ENCODE measurements at places on chromosomes 2 and 18.

DNA sequence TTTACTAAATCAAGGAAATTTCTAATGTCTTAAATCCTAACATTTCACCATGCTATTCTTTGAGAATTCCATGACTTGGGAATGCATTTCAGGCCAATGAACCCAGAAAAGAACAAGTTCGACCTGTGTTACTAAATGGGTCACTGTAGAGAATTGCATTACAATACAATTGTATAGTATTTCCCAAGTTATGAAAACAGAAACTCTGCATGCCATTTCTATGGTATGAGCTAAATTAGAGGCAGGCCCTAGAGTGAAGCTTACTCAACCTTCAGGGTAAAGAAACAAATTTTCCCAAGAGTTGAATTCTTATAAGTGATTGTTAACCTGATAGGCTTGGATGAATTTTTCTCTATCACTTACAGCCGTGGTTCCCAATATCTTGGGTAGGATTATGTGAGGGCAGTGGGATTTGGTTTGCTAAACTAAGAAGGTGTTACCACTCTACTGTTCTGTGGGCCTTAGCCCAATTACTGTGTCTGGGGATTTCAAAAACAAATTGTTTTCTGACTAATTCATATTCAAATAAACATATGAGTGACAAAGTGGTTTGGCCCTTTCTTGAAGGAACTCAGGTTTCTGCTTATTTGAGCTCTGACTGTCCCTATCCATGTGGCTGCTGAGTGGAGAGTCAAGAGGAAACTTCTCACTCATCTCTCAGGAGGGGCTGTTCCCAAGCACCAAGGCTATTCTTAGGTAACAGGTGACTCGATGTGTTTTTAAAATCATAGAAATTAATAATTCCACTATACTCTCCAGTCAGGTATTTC is 11.2 kb upstream of the SERPINB7 start:
- DNase-seq: no peak

- no peak for DNase-seq
Observed at GRCh38 chr2:26504002-26504401, 26.1 kb upstream of the OTOF start.

DNA sequence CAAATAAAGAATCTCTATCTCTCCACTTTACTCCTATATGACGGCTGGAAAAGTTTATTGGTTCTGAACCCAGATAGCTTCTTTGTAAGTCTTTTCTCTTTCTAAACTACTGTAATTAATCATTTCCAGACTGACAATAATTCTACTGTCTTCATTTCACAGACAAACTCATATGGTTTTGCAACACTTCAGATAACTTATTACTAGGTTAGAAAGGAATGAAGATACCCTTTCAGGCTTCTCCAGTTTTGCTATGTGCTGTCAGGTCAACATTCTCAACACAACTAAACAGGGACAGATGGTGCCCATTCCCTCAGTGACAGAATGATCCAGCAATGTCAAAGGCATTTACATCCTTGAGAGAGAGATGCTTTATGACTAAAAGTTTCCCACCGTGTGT is 198.5 kb upstream of the ITGA4 start:
- DNase-seq: no peak

DNA sequence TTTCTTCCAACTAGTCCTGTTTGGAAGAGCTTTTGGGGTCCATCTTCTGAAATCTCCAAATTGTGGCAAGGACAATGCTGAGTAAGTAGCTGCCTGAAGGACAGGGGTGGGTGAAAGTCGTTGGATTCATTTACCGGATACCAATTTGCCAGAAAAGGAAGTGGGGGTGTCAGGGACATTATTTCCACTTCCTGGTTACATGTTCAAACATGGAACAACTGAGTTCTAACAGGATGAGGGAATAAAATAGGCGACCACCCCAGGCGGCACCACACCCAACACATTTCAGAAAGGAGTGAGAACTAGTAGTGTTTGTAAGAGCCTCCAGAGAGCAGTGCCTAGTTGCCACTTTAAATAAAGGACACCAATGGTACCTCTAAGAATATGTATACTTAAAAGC is 158.6 kb upstream of the SERTAD2 start:
- no peak for DNase-seq

DNA sequence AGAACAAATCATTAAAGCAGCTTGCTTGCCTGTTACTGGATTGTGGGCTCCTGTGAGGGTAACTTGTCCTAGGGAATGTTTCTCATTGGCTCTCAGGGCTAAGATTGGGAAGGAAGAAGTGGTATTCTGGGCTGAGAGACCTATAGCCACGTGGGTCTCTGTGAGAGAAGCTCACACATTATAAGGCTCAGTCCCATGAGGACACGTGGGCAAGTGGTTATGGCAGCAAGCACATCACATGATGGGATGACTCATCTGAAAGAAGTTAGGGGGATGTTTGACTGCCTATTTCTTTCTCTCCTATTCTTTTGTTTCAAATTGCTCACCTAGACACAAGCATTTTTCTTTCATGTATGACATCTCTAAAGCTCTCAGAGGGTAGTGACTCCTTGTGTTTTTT is 418.0 kb upstream of the ST6GAL2 start:
- DNase-seq: no peak

DNA sequence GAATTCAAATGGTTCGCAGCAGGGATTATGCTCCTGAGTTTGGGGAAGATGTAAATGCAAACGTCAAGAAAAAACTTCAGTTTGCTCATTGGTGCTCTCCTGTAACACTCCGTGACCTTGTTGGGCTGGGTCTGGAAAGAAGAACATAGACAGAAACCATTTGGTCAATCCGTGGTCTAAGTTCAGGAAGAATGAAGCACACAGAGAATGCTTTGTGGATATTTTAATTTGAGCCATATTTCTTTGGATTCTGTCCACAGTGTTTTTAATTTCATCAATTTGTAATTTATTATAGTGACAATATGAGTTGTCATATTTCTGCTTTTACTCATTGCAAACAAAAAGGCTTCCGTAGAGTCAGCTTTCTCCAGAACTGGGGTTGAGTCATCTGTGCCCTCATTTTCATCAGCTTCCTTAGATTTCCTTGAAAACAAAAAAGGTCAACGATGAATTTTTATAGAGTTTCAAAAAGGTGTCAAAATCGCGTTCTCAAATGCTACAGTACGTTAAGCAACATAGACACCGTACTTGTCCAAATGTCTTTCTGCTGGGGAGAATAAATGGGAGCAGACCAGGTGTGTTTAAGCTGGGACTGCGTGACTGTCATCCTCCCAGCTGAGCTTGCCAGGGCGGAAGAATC is 606.4 kb downstream of the RNF144A start:
- DNase-seq: no peak

DNA sequence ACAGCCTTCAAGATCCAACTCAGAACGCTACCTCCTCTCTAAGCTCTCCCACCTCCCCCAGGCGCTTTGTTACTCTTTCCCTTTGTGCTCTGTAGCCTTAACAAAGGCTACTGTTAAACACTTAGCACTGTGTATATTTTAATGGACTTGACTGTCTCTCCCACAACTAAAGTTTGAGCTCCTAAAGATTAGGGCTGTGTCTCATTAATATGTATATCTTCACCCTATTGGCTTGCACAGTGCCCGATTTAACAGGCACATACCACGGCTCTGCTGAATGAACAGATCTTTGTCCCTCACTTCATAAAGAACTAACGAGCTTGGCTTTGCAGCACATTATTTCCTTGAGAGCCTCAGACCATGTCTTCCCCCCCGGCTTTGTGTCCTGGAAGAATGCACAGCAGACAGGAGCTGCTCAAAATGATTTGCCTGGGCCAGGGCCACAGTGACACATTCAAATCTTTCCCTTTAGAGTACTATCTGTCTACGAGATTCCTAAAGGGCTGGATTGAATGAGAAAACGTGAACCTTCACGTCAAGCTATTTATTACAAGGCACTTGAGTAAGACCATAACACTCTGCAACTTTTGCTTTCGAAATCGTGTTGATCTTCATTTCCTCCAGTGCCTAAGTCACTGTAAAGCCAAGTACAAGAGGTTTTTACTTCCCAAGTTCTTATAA is 22.1 kb downstream of the ABHD3 start:
- DNase-seq: no peak

GRCh38 chr2:128558895-128559532 is 240.3 kb upstream of the HS6ST1 start:
- no peak for DNase-seq

DNA sequence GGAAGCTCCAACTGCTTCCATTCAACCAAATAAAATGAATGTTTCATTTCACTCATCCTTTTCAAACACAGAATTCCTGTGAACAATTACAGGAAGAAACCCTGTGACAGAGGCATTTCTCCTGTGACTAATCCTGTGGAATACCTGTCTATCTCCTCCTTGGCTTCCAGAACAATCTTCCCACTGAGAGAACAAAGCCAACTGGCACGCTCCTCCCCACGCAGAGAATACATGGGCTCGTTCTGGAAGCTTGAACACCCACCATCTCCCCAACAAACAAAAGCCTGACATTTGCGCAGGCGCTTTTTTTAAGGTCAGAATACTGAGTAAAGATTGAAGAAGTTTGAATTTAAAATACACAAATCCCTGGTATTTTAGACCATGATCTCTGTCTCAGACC is 104.7 kb upstream of the SLC66A3 start:
- DNase-seq: no peak

GRCh38 chr2:2024751-2025481 is 280.6 kb upstream of the PXDN start:
- no peak for DNase-seq

GRCh38 chr2:27041752-27042151 is 9.0 kb downstream of the TMEM214 start:
- no peak for DNase-seq

GRCh38 chr2:205650450-205650849 is 31.9 kb upstream of the NRP2 start:
- no peak for DNase-seq

- no peak for DNase-seq
Observed at GRCh38 chr2:147560810-147561535, 283.9 kb upstream of the ACVR2A start.

GRCh38 chr2:50594233-50594632 is 437.7 kb downstream of the NRXN1 start:
- DNase-seq: no peak

GRCh38 chr2:133972786-133973185 is 281.1 kb upstream of the MGAT5 start:
- no peak for DNase-seq

DNA sequence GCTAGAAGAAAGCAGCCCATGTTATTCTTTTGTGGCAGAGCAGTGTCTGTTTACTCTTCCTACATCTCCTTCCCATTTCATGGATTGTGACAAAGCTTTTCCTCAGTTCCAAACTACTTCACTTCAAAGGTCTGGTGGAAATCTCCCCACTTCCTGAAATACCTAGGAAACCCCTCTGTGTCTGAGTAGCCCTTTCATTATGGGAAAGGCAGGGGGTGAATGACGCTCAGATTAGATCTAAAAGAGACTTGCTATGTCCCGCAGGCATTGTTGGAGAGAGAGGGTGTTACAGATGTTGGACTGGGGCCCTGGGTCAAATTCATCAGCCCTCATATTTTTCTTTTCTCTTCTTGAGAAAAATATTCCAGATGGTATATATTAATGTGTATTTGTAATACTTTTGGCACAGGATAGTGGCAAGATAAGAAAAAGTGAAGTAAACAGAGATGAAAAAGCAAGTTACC is 675.0 kb downstream of the IRS1 start:
- no peak for DNase-seq

DNA sequence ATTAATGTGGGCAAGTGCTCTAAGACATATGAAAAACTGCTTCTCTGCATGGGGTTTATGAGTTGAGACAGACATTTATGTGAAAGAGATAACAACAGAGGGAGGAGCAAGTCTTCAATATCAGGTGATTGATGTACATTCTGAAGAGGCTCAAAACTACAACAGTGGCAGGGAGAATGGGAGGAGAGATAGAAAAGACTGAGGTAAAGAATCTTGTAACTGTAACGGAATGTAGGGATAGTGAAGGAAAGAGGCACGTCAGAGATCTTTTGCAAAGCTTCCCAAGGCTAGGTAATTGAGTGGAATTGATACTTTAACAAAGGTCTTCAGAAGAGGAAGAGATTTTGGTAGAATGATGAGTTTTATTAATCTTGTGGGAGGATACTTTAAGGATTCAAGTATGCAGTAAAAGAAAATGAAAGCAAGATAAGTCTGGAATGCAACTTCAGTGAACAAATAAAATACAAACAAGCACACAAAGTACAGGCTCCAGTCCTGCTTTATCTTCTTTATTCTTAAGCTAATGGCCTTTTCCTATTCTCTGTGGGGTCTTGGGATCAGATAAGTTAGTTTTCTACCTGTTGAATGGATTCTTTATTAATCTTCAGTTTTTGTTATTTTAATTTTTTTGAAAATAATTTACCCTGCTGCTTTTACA is 15.0 kb downstream of the SMAD4 start:
- no peak for DNase-seq

DNA sequence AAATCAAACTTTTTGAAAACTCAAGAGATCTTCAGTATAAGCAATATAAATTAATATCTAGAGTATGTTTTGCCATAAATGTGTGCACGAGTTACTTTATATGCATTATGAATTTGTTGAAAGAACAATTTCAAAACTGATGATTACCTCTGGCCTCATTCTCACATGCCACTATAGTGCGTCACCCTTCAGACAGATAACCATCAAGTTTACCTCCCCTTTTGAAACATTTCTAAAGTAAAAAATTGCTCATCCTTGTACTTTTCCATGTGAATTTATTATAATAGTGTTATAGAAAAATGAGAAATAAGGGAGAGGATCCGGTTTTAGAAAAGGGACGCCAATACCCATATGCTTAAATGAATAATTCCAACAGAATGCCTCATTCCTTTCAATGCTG is 38.3 kb downstream of the ZEB2 start:
- DNase-seq: no peak

GRCh38 chr2:152626911-152627339 is 90.3 kb downstream of the PRPF40A start:
- no peak for DNase-seq

DNA sequence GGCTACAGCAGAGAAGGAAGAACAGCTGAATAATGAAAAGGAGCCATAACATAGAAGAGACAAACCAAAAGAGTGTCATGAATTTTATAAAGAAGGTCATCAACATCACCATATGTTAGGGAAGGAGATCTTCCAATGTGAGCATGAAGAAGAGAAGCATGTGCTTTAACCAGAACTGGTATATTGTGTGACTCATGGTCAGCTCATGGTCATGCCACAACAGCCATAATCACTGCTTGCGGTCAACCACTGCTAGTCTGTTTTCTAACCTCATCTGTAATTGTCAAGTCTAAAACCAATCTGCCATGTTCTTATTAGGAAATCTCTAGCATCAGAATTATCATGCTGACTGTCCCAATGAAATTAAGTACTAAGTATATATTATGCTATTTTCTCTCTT is 204.1 kb upstream of the VRK2 start:
- DNase-seq: no peak

DNA sequence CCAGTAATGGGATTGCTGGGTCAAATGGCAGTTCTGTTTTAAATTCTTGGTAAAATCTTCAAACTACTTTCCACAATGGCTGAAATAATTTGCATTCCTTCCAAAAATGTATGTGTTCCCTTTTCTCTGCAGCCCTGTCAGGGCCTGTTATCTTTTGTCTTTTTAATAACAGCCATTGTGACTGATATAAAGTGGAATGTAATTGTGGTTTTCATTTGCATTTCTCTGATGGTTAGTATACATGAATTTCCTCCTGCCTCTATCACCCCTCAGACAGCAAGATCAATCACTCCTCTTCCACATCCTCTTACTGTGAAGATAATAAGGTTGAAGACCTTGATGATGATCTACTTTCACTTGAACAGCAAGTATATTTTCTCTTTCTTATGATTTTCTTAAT is 304.8 kb upstream of the FSIP2 start:
- DNase-seq: no peak
